ENCODE measurements at places on chromosomes 1 and 21.
A peak's percentile ranks its signal among the peaks of the same experiment; 100 is the strongest.

DNA sequence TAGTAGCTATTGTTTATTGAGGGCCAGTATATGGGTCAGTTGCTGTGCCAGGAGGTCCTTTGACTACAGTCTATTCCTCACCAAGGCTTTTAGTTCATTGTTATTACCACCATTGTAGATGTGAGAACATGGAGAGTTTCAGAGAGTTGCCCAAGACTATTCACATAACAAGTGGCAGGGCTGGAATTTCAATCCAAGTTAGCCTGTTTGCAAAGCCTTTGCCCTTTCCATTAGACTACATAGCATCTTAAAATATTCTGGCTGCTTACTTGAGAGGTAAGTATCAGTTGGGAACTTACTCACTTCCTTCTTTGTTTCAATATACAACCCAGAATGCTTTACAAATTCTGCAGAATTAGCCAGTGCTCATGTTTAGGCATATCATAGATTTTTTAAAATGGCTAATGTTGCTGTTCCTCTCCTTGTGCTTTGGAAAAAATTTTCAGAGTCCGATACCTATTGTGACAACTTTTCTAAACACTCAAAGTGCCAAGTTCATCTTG lies 141.2 kb downstream of the FGGY start:
- DNase-seq: no peak

GRCh38 chr1:206924592-206925105 lies 2.9 kb upstream of the FCMR start:
- no peak for DNase-seq

DNA sequence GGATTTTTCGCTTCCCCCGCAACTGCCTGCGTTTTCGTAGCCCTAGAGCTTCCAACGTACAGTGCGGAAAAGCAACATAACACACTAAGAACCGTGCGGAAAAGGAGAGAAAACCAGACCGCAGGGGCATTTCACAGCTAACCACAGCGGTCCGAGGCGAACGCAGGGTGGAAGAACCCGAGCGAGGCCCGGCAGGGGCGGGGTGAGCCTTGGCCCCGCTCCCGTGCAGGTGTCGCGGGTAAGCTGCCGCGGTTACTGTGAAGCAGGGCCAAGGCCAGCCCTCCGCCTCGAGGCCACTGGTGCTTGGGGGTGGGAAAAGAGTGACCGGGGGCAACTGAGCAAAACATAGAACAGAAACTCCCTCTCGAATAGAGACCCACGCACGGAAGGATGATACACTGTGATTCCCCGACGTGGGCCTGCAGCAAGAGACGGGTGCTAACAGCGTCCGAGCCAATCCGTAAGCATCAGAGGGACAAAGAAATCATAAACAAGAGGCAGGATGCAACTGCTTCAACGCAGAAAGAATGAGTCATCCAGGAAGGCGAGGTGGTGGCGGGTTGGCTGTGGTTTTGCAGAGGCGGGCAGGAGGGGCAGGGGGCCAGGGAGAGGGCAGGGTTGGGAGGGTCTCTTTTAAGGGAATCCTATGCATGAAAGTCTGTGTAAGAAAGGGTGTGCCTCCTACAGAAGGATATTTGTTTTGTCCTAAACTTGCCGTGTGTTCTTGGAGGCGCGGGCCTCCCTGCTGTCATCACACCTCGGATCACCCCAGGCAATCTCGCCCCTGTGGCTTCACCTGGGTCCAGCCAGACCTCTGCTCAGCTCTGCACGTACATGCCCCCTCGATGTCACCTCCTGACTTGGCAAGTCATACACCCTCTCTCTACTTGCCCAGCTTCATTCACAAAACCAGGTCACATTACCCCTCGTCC lies 7.3 kb downstream of the GNG4 start:
- DNase-seq: no peak

DNA sequence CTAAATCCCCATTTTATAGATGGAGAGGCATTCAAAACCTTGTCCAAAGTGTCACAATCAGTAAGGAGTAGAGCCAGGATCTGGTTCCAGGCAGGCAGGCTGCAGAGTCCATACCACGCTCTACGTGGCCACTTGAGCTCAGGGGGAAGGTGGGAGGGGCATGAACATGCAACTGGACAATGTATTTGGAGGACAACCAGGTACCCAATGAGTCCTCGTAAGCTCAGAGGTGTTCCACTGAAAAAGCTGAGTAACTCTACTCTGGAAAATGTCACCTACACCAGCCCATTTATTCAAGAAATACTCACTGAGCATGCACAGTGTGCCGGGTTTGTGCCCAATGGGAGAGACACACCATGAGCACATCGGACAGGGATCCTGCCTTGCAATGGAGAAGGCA lies 11.2 kb upstream of the GUCA2B start:
- DNase-seq: peak; percentile 42

- no peak for DNase-seq
Observed at GRCh38 chr1:172779491-172779890, 120.6 kb downstream of the FASLG start.

- DNase-seq: no peak
Observed at GRCh38 chr1:247077876-247078257, 744 bp downstream of the ZNF670 start.

GRCh38 chr1:244964112-244964971 lies 100.0 kb upstream of the HNRNPU start:
- DNase-seq: no peak
